ENCODE measurements at places on chromosomes 4 and X.
A peak's percentile ranks its signal among the peaks of the same experiment; 100 is the strongest.

- no peak for DNase-seq
Measured at GRCh38 chrX:141839856-141840255, 1.7 kb downstream of the MAGEC3 start.

GRCh38 chr4:39825741-39826231 lies 127.8 kb downstream of the UBE2K start:
- DNase-seq = no peak

DNA sequence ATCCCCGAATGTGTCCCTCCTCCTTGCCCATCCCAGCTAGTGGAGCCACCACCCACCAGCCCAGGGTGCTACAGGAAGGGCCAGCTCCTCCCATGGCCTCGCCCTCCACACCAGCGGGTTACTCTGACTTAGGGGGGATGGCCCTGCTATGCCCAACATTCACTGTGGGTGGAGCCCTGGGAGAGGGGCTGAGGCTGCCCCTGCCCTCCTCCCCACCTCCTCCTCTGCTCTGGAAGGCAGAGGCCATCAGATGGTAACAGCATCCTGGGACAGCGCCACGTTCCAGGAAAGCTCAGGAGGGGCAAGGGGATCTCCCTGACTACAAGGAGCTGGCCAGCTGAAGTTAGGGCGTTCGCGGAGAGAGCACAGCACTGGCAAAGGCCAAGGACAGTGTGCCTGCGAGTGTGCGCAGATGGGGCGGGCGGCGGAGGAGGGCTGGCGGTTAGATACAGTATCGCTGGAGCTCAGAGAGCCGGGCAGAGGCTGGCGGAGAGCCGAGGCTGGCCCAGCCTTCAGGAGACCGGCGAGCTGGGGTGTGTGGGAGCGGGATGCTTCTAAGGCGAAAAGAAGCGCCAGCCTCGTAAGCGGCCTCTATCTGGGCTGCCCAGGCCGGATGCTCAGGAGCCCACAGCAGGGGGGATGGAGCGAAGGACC lies 1.5 kb downstream of the JAKMIP1 start:
- no peak for DNase-seq

DNA sequence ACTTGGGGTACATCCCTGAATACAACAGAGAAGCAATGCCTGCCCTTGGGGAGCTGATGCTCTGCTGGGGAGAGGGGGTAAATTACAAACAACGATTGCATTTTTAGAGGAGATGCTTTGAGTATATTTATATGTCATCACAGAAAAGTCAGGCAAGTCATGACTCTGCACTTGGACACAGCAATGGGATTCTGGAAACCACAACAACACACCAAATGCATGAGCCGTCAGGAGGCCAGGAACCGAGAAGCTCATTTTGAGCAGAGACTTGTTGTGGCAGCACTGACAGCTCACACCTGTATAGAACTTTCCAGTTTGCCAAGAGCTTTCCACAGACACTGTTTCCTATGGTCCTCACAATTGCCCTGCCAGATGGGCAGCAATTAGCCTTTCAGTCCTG lies 113.2 kb upstream of the RBPJ start:
- no peak for DNase-seq

- no peak for DNase-seq
Measured at GRCh38 chr4:149409146-149409545, 406.5 kb downstream of the IQCM start.

- DNase-seq = no peak
Measured at GRCh38 chr4:28536124-28536523, 1675.5 kb downstream of the STIM2 start.

DNA sequence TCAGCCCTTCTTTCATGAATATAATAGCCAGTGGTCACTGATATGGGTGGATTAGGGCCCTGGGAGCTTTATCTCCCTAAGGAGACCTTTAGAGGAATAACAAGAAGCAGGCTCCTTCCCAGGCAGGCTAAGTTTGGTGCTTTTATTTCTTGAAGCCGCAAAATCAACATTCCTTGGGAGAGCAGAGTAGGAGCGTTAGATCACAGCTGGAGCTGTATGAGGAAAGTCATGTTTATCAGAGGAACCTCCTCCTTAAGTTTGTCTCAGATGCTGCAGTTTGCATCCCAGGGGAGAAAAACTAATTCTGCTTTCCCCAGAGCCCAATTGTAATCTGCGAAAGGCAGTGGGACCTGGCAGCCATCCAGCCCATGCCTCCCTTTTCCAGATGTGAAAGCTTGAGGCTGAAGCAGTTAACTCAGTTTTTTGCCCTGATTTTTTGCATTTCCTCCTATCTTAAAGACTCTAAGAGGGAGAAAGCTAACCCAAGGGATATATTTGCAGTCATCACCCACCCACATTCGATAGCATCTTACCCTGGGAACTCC lies 186.0 kb upstream of the FRMPD4 start:
- no peak for DNase-seq

DNA sequence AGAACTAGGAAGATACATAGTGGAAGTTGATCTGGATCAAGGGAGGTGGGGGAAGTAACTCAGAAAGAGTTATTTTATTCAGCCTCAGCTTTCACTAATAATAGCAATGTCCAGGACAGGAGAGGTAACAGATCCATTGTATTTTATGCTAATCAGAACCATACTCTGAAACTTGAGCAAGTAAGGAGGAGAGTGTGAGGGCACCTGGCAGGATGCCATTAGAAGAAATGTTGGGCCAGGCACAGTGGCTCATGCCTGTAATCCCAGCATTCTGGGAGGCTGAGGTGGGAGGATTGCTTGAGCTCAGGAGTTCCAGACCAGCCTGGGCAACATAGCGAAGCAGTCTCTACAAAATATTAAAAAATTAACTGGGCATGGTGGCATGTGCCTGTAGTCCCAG lies 16.3 kb downstream of the GPR34 start:
- no peak for DNase-seq

GRCh38 chrX:48558271-48558670 lies 16.0 kb upstream of the RBM3 start:
- DNase-seq = no peak

DNA sequence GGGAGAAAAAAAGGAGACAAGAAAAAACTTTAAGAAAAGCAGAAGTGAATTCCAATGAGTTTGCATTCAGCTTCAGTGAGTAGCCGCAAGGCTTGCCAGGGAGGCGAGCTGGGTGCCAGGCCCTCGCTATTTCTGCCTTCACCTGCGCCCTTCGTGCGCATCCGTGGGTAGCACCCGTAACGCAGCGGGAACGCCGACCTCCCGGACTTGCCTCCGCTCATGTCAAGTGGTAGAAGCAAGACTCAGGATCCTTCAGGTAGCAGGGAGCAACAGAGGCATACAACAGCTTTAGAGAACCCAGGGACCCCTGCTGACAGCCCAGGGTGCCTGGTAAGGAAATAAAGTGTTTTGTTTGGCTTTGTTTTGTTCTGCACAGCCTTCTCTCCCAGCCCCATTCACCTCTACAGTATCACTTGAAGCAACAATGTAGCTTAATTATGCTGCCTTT lies 140.0 kb upstream of the BCOR start:
- no peak for DNase-seq

DNA sequence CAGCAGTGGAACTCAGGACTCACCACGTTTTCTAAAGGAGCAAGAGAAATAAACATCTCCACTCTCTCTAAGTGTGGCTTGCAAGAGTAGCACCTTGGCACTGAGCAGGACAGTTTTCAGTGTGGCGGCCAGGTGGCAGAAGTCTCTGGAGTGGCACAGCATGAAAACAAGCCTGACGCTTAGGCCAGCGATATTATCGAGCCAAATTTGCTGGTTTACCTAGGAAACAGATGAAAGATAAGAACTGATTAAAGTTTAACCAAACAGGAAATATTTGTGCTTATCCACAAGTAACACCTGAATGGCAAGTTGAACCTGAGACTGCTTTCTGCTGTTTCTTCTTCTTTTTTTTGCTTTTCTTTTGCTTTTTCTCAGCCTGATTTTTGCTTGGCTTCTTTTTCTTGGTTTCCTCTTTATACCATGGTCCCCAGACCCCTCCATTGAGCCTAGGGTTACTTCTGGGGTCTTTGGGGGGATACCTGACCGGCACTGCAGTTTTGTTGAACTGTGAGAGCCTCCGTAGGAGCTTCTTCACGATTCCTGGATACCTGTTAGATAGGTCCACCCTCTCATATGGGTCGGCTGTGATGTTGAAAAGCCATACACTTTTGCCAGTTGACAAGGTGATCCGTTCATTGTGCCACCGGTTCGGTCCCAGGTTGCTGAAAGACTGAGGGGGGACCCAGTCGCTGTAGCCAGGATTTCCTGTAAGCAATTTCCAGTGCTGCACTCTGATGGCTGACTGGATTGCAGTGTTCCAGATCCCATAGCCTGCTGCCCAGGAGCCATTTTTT lies 77.3 kb downstream of the ARSJ start:
- peak; percentile 51 for DNase-seq

GRCh38 chr4:79177388-79177787 lies 148.5 kb downstream of the NAA11 start:
- no peak for DNase-seq

DNA sequence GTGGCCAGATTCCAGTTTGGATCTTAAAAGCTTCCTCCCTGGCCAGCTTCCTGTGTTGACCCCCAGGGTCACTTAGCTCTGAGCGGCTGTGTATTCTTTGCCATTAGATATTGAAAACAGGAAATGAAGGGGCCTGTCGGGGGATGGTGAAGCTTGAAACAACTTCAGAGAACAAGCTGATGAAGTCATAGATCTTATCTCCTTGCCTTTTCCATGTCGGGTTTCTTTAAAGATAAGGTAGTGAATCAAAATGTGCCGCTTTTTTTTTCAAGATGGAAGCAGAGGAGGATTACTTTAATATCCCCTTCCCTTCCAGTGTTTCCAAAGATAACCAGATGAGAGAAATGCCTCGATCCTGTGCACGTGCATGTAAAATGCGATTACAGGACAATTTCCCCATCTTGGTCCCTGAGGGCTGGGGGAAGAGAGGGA lies 508.5 kb downstream of the MID1IP1 start:
- DNase-seq = no peak

- DNase-seq = no peak
Measured at GRCh38 chr4:126960760-126961159, 672.0 kb upstream of the INTU start.

GRCh38 chr4:164188236-164188635 lies 565.7 kb upstream of the SMIM31 start:
- DNase-seq = no peak

GRCh38 chr4:144174401-144175067 lies 34.0 kb upstream of the GYPA start:
- no peak for DNase-seq

DNA sequence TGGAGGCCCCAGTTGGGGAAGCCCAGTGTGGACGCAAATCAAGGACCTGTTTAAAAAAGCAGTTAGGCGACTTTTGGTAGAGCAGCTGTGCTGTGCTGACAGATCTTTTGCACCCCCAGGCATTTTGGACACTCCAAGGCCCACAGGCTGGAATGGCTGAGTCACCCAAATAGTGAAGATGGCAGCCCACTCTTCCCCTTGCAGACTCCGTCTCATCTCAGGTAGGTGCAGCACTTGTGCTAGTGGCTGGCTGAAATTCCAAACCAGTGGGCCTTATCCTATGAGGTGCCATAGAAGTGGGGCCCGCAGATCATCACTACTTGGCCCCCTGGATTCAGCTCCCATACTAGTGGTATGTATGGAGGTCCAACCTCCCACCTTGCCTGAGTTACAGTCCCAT lies 42.8 kb downstream of the CPXCR1 start:
- no peak for DNase-seq

- no peak for DNase-seq
Measured at GRCh38 chr4:140756319-140757231, at the start of gene TBC1D9. TBC1D9 (minus strand) TSS chr4:140756385; CDS start chr4:140756045, 340 bp downstream.

DNA sequence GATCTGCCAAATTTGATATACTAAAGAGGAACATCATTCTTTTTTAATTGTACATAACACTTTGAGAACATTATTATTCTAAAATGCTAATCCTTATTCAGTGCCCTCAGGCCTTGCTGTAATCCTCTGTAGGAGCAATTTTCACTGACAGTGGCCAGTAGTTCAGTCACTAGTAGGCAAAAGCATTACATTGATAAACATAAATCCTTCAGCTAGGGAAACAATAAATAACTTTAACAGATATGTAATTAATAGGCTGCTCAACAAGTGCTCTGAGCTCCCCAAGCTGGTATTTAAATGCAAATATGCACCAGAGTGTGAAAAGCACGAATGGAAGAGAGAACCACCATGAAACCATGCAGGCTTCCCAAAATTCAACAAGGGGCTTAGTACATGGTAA lies 77.7 kb upstream of the FAM47C start:
- no peak for DNase-seq

GRCh38 chr4:96149894-96150293 lies 310.0 kb downstream of the PDHA2 start:
- DNase-seq = no peak

DNA sequence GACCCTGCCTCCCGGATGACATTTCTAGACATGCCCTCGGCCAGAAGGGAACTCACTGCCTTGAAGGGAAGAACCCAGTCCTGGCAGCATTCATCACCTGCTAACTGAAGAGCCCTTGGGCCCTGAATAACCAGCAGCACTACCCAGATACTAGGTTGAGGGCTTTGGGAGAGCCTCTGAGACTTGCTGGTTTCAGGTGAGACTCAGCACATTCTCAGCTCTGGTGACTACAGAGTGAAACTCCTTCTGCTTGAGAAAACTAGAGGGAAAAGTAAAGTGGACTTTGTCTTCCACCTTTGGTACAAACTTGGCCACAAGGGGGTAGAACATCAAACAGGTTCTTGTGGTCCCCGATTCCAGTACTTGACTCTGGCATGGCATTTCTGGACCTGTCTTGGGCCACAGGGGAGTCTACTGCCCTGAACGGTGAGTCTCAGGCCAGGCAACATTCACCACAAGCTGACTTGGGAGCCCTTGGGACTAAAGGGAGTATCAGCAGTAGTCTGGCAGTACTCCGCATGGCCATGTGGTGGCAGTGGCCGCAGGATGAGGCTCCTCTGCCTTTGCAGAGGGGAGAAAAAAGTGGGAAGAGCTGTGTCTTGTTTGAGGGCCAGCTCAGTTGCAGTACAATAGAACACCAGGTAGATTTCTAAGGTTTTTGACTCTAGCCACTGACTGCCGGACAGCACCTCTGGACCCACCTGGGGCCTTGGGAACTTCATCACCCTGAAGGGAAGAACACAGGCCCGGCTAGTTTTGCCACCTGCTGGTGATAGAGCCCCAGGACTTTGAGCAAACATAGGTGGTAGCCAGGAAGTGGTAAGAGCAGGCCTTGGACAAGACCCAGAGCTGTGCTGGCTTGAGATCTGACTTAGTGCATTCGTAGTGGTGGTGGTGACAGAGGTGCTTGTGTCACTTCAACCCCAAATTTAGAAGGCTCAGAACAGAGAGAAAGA lies 414.8 kb downstream of the OPHN1 start:
- peak; percentile 1 for DNase-seq

- no peak for DNase-seq
Measured at GRCh38 chr4:78417603-78418002, 134.0 kb upstream of the ANXA3 start.

DNA sequence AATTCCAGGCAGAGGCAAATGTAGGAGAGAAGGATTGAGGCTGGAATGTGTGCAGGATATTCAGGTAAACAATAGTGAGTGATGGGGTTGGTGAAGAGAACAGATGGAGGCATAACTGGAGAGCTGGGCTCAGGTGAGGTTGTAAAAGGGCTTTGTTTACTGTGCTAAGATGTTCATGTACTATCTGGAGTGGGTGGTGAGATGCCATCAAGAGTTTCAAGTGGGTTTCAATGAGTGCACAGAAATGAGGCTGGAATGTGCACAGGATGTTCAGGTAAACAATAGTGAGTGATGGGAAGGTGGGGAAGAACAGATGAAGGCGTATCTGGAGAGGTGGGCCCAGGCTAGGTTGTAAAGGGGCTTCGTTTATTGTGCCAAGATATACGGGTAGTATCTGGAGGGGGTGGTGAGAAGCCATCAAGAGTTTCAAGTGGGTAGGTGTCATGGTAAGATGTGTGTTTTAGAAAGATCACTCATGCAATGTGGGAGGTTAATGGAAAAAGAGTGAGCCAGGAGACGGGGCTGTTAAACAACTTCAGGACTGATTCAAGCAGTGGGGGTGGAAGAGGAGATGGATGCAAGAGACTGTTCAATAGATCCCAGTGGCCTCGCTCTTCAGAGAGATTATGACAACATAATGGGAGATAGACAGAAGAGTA lies 25.4 kb upstream of the NMU start:
- no peak for DNase-seq

Measured in stimulated activated CD4-positive, alpha-beta T cell treated with anti-CD3 and anti-CD28 coated beads, TNF-alpha, amount 100 ng/mL, for 24 hours (primary cell).